GM12865 (cell line): ENCODE measurements at places on chromosomes 1 and 21.

DNA sequence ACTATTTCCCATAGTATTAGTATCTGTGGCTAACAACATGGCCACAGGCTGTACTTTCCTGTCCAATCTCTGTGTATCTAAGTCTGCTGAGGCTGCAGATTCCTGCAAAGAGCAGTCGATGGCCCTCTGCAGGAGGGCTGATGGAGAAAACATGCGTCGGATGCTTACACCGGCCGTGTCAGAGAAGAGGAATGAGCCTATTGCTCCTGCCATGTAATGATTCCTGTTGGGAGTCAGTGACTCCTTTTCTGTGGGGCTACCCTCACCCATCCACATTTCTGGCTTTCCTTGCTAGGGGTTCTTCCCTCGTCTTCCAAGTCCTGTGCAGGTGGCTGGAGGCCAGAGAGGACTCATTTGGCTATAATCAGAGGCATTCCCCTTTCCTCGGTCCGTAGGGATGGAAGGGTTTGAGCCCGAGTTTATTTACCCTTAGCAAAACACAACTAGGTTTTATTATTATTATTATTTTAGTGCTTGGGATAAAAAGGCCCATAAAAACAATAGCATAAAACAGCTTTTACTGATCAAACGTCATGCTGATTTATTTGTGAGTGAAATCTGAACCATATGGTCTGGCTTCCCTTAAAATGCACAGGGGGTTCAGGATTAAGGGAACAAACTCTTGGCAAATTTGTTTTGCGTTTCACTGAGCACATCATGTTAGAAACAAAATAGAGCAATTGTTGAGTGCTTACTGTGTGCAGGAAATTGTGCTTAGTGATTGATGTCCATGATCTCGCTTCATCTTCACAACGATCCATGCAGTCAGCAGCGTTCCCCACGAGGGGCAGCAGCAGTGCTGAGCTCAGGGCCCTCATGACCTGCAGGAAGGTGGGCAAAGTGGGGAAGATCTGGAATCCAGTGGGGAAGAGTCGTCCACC lies 70.8 kb downstream of the KIF26B start:
- no peak for DNase-seq

- DNase-seq = no peak
These were observed 54.6 kb upstream of the NCAM2 start for GRCh38 chr21:20943561-20943997.

GRCh38 chr1:8164670-8165069 lies 138.6 kb upstream of the ERRFI1 start:
- no peak for DNase-seq

DNA sequence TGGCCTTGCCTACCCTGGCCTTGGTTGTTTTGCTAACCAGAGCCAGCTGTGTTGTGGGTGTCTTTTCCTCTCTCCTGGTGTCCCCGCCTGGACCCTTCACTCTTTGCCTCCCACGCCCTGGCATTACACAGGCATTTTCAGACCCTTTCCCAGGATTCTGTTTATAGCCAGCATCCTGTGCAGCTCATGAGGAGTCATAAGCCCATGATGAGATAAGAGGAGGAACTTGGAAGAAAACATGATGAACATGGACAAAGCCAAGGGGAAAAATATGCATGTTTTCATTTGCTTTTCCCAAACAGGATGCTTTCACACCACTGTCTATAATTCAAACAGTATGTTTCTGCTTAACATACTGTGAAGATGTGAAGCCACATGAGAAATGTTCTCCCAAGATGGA lies 18.7 kb upstream of the WARS2 start:
- DNase-seq = no peak

GRCh38 chr1:201584471-201585092 lies 45.7 kb downstream of the NAV1 start:
- no peak for DNase-seq

DNA sequence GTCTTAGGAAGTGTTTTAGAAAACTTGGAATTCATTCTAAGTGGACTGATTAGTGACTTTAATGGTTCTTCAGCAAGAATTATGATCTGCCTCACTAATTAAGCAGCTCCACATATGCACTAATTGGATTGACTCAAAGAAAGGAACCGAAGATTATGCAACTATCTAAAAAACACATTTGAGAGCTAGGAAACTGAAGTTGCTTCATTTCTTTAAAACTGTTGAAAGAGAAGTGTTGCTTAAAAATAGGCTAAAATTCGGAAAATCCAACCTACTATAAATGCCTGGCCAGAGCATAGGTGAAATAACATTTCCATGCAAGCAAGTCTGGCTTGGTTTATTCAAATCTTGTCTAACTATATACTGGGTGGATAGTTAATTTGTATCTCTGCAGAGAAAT lies 502.9 kb upstream of the ZRANB2 start:
- no peak for DNase-seq

- no peak for DNase-seq
These were observed 46.4 kb upstream of the S1PR1 start for GRCh38 chr1:101190441-101190840.

DNA sequence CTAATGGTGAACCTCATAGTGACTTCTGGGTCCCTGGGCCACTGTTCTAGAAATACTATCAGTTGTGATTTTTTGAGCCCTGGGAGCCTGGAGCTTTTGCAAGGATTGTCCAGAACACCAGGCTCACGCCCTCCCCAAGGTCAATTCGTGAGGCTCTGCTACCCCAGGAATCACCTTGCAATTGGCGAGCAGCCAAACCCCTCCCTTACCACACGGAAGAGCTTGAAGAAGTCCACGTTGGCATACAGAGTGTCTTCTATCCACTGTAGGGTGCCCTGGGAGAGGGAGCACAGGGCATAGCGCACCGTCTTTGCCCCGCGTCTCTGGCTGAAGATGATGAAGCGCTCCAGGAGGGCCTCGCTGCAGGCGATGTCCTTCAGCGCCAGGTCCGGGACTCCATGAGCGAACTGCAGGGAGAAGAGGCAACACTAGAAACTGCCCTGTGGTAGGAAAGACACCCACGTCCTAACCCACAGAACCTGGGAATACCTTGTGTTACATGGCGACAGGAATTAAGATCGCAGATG lies 22.3 kb downstream of the ABCA4 start:
- no peak for DNase-seq

DNA sequence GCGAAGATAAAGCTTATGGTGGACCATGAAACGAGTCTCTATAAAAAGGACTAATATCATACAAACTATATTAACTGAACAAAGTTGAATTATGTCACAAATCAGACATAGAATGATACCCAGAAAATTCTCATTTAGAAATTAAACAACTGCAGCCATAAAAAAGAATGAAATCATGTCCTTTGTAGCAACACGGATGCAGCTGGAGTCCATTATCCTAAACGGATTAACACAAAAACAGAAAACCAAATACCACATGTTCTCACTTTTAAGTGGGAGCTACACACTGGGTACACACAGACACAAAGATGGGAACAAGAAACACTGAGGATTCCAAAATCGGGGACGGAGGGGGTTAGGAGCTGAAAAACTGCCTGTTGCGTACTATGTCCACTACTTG lies 11.5 kb downstream of the COP1 start:
- no peak for DNase-seq

DNA sequence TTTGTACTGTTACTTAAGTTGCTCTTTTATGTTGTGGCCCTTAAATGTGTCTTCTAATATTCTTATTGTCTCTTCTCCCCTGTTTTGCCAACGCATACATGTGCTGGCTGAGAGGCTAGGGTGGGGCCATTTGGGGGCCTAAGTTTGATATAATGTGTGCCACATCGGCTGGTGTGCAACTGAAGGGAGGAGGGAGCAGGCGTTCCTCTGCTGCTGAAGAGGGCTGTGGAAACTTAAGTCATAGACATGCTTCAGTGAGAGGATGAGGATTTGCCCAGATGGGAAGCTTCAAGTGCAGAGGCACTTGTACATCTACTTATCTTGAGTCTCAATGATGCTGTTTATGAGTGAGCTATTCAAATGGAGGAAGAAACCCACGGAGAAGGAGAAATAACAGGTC lies 630.6 kb downstream of the LMO4 start:
- no peak for DNase-seq

DNA sequence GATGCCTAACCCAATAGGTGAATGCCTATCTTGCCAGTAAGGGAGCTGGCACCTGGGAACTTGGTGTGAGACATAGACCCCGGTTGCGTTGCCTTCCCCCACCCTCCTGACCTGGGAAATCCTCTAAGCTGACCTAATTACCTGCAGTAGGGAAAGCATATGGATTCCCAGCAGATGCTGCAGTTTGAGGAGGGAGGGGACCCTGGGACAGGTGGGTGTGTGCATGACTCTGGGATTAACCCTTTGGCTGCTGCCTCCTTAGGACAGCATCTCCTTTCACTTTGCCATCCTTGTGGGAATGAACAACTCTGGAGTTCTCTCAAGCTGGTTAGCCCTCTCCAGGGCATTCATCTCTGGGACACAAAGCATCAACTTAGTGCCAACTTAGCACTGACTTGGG lies 16.4 kb upstream of the NFASC start:
- no peak for DNase-seq

GRCh38 chr1:102531036-102531435 lies 534.3 kb upstream of the OLFM3 start:
- no peak for DNase-seq

- DNase-seq = no peak
These were observed 19.4 kb downstream of the SEC16B start for GRCh38 chr1:177950506-177950905.

GRCh38 chr1:56435434-56436262 lies 143.7 kb downstream of the PLPP3 start:
- DNase-seq = no peak

DNA sequence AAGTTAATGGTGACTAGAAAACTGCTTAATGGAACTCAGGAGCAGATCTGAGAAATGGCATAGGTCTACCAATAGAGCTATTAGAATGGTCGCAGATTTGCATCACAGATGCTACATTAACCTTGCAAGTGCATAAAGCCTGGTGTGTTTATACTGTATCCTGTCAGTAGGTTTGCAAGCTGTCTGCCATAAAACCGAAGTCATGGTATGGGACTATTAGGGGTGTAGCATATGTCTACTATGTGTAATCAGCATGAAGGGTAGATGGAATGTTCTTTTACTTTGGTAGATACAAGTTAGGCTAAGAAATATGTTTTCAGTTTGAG lies 574.2 kb upstream of the ADGRL2 start:
- no peak for DNase-seq

GRCh38 chr1:80436851-80437250 lies 1363.9 kb upstream of the ADGRL2 start:
- no peak for DNase-seq

GRCh38 chr1:56378341-56379070 lies 200.9 kb downstream of the PLPP3 start:
- no peak for DNase-seq

GRCh38 chr1:212557739-212558692 lies 50.5 kb upstream of the ATF3 start:
- DNase-seq = no peak

GRCh38 chr1:46556822-46557221 lies 5.4 kb upstream of the KNCN start:
- DNase-seq = no peak

GRCh38 chr1:59318271-59318860 lies 21.5 kb downstream of the FGGY start:
- DNase-seq = no peak

DNA sequence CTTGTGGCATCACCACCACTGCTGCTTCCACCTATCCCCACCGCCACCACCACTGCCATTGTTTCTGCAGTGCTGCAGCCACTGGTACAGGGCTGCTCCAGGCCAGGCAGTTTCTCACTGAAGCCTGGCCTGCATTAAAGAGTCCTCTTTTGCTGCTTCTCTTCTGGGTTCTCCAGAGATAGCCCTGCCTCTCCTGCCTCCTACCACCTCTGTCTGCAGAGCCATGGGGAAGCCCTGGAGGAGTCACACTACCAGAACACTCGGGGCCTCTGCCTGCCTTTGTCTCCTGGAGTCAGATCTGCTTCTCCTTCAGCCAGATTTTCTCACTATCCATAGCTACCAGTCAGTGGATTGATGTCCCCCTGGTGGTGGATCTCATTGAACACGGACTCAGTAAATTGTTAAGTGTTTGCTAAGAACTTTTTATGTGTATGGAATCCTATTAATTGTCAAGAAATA lies 37.7 kb upstream of the DDAH1 start:
- DNase-seq = peak; percentile 45

- DNase-seq = peak; percentile 82
These were observed 201.5 kb downstream of the S1PR1 start for GRCh38 chr1:101438359-101438758.

- no peak for DNase-seq
These were observed 32.5 kb upstream of the HMCN1 start for GRCh38 chr1:185701650-185702049.

GRCh38 chr1:210237479-210237878 lies 4.9 kb downstream of the SERTAD4 start:
- DNase-seq = no peak

DNA sequence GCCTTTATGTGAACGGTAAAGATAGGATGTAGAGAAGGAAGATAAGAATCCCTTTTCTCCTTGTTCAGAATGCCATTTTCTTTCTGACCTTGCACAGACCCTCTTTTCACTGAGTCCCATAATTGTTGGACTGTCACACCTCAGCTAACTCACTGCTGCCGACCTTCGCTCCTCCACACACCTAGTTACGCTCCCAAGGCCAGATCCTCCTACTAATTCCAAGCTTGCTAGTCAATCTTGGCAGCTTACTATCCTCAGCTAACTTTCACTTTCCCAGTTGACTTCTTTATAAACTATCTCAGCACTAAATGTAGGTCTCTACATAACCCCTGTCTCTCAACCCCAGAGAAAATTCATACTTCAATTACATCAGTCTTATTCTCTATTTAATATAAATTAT lies 471.8 kb upstream of the PRMT6 start:
- no peak for DNase-seq

DNA sequence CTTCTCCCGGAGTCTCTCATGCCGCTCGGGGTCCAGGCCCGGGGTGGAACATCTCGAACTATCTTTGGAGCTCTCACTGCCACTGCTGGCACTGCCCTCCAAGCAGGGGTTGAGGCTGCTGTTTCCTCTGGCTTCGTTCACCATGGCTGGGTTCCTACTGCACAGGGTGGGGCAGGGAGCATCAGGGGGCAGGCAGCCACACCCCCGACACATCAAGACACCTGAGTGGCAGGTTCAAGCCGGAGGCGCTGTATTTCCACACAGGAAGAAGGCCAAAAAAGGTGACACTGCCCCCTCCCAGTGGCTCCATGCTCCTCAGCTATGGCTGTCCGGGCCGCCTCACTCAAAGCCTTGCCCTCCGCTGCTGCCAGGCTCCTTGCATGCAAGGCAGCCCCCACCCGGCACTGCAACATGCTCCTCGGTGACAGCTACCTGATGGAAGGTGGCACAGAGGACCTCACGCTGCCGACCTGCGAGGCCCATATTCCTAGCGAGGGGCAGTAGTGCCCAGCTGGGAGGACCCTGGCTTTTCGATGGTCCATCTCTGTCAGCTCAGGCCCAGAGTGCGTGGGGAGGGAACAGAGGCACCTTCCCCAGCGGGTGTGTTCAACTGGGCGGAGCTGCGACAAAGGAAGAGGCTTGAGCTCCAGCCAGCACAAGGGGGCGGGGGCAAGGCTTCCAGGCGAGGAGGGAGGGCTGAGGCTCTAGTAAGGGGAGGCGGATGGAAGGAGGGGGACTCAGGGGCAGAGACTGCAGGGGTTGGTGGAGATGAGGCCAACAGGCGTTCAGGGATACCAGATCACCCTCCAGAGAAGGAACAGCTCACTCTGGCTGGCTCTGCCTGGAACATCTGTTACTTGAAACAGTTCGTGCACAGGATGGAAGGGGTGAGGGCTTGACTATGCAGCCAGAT lies 2.5 kb downstream of the MTHFR start:
- DNase-seq = peak; percentile 64

GRCh38 chr21:36180963-36181362 lies 24.3 kb downstream of the DOP1B start:
- no peak for DNase-seq

GRCh38 chr1:248361121-248361715 lies at the start of gene OR2T4:
TSS of gene OR2T4 (plus strand) at chr1:248361665. CDS start at chr1:248361665, 0 bp downstream.
- no peak for DNase-seq
